Thymus (tissue), 14 donors: ENCODE measurements at places on chromosomes 16 and 17. TPM values are rescaled to one million over a fixed set of nuclear protein-coding genes. Genes with fewer than 3 reads are reported as not detected.

GRCh38 chr16:23486480-23486879 is 23.8 kb downstream of the GGA2 start:
- peaks cover 74% of the 10 kb centered on the region for H3K36me3 ChIP-seq
- no peak for DNase-seq
- H3K27me3 ChIP-seq = no peaks in the 10 kb centered on the region
- no peak overlapping the region for H3K27ac ChIP-seq
- H3K4me1 ChIP-seq = no peaks in the 10 kb centered on the region

GRCh38 chr16:50591800-50592771 is 43.9 kb downstream of the NKD1 start:
- H3K4me3 ChIP-seq = no peak overlapping the region
- H3K36me3 ChIP-seq = no peaks in the 10 kb centered on the region
- H3K27ac ChIP-seq = no peak overlapping the region
- H3K27me3 ChIP-seq = no peaks in the 10 kb centered on the region

GRCh38 chr16:88297178-88297720 is 85.5 kb upstream of the ZNF469 start:
- peaks cover 5% of the 10 kb centered on the region for H3K4me1 ChIP-seq
- DNase-seq = no peak
- no peak overlapping the region for H3K4me3 ChIP-seq
- no peaks in the 10 kb centered on the region for H3K36me3 ChIP-seq
- H3K27me3 ChIP-seq = no peaks in the 10 kb centered on the region

GRCh38 chr17:222172-222571 is 40.7 kb upstream of the DOC2B start:
- DNase-seq = no peak
- no peaks in the 10 kb centered on the region for H3K4me1 ChIP-seq
- no peaks in the 10 kb centered on the region for H3K27me3 ChIP-seq
- no peak overlapping the region for H3K4me3 ChIP-seq
- no peaks in the 10 kb centered on the region for H3K36me3 ChIP-seq

GRCh38 chr16:50282955-50283631 is 16.7 kb downstream of the ADCY7 start:
- H3K36me3 ChIP-seq = peaks cover 9% of the 10 kb centered on the region
- H3K4me3 ChIP-seq = no peak overlapping the region
- peaks cover 13% of the 10 kb centered on the region for H3K4me1 ChIP-seq
- DNase-seq = no peak
- H3K27me3 ChIP-seq = no peaks in the 10 kb centered on the region

The NPW gene
- total RNA-seq = 0.66 TPM

The CFAP97D1 gene
- total RNA-seq = not detected

The CA7 gene
- total RNA-seq = 0.19 TPM
